ENCODE measurements at places on chromosomes 1 and 21. TPM values are rescaled to one million over a fixed set of nuclear protein-coding genes. Genes with fewer than 3 reads are reported as not detected.

DNA sequence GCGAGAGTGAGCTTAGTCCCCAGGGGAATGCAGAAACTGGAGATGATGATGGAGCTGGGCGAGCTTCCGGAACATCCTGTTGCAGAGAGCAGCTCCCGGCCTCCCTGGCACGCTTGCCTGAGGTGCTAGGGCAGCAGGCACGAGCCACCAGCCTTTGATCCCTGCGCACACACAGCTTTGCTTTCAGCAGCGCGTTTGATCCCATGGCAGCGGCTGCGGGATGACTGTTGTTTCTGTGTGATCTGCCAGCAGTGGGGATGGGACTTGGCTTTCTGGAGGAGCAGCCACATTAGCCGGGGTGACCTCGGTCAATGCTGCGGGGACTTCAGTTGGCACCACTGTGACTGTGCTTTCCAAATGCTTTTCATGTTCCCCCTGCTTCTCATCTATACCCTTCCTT, 193.2 kb downstream of the KAZN start:
- DNase-seq: no peak

GRCh38 chr1:206812471-206812870, 40.2 kb upstream of the IL10 start:
- DNase-seq: no peak

- no peak for DNase-seq
These were observed 7.2 kb upstream of the FBXO28 start for GRCh38 chr1:224106568-224107281.

- no peak for DNase-seq
These were observed 9.8 kb downstream of the MTOR start for GRCh38 chr1:11252538-11252937.

RNU1-1 gene
- polyA plus RNA-seq: not detected

IFI16 gene
- 69.5 TPM for polyA plus RNA-seq

NECTIN4 gene
- 5.0 TPM for polyA plus RNA-seq

TNFRSF18 gene
- polyA plus RNA-seq: 0.66 TPM

DNA sequence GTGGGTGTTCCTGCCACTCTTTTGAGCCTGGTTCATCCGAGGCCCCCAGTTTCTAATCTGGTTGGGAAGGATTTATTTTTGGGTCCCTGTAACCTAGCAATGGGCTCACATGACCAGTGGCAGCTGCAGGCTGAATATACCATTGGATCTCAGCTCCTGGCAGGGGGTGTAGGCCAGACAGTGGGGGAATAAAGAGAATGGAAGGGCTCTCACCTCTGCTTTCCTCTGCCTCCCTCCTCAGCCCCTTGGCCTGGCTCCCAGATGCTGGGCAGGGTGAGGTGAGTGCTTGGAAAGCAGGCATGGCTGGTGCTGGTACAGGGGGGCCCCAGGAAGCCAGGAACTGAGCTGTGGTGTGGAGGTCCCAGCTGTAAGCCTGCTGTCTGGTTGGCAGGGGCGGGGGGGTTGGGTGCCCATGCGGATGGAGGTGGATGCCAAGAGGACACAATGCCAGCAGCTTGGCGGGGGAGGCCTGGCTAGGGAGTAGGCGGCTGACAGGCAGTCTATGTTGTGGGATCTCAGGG, 3.6 kb upstream of the GPR61 start:
- DNase-seq: no peak

USF1 gene
- 54.5 TPM for polyA plus RNA-seq

EFCAB14 gene
- polyA plus RNA-seq: 94.6 TPM

GRCh38 chr1:227729881-227730629, 5.0 kb downstream of the JMJD4 start:
- DNase-seq: no peak

CTBS gene
- polyA plus RNA-seq: 25.1 TPM

AIM2 gene
- polyA plus RNA-seq: 0.30 TPM

SAMSN1 gene
- 5.3 TPM for polyA plus RNA-seq

GRCh38 chr1:159493354-159493753, 42.5 kb downstream of the OR10J5 start:
- no peak for DNase-seq

DNA sequence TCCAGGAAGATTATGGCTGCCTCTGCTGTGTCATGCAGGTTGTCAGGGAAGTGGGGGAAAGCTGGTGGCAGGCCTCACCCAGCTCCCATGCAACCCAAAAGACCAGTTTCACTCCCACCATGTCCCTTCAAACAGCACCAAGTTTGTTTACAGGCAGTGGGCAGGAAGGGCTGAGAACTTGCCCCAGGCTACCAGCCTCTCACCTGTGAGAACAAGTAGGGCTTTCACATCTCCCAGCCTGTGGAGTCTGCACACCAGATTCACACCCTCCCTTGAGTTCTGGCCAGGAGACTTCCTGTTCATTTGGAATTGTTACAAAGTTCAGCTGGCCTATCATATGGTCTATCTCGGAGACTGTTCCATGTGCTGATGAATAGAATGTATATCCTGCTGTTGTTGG, 27.8 kb downstream of the RPAP2 start:
- no peak for DNase-seq

RBM11 gene
- polyA plus RNA-seq: 4.5 TPM

DNA sequence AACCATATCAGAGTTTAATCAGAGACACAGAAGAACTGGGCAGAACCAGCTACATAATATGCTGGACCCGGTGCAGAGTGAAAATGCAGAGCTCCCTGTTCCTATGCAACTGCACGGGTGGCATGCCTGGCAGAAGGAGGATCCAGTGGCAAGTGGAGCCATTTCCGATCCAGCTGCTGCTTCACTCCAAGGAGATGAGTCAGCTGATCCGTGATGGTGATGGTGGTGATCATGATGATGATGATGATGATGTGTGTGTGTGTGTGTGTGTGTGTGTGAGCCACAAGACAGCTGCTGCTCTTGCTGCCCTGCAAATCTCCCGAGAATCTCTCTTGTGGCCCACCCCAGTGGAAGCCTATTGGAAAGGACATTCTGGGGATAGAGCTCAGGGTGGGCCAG, 133.0 kb downstream of the URB2 start:
- no peak for DNase-seq

JAM2 gene
- polyA plus RNA-seq: 11.8 TPM

TRIM62 gene
- 7.4 TPM for polyA plus RNA-seq

DNA sequence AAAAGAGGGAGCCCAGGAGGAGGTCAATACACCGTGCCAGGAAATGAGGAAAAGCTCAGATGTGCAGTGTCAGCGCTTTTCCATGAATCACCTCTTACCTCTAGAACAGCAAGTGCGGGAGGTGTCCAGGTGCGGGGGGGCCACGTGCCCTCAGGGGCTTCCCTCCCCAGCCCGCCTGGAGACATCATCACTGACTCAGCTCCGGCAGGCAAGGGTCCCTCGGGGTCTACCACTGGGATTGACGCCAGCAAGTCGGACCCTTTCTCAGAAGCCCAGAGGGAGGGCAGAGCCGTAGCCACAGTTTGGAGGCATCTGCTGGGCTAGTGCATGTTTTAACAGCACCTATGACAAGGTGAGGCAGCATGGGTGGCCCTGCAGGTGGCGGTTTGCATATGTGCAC, 67.4 kb upstream of the TRAPPC10 start:
- DNase-seq: no peak

DNA sequence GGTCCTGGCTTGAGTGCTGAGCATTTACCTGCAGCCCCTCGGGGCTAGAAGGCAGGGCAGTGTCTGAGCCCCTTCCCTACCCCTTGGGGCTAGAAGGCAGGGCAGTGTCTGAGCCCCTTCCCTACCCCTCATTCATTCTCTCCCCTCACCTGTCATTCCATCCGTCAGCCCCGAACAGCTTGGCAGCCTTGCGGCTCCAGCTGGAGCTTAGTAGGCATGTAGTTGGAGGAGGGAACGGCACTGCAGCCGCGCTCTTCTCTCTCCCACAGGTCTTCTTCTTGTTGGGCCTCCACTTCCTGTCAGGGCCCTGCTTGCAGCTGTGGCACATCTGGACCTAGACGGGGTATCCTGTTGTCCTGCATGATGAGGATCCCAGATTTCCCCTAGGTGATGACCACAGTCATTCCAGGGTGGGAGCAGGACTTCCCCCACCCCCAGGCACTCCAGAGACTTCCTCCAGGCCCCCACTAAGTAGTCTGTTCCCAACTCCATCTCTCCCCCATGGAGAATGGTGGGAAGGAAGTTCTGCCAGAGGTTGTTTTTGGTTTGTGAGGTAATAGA, 22.2 kb downstream of the MAPKAPK2 start:
- no peak for DNase-seq

KCNK1 gene
- 21.1 TPM for polyA plus RNA-seq

- no peak for DNase-seq
These were observed 28.8 kb downstream of the TAF5L start for GRCh38 chr1:229596925-229597699.

RHBG gene
- 10.0 TPM for polyA plus RNA-seq

UMODL1 gene
- polyA plus RNA-seq: 0.09 TPM

GRCh38 chr1:10629816-10630571, 155.2 kb downstream of the PEX14 start:
- DNase-seq: no peak

OLFML2B gene
- 11.8 TPM for polyA plus RNA-seq

DNA sequence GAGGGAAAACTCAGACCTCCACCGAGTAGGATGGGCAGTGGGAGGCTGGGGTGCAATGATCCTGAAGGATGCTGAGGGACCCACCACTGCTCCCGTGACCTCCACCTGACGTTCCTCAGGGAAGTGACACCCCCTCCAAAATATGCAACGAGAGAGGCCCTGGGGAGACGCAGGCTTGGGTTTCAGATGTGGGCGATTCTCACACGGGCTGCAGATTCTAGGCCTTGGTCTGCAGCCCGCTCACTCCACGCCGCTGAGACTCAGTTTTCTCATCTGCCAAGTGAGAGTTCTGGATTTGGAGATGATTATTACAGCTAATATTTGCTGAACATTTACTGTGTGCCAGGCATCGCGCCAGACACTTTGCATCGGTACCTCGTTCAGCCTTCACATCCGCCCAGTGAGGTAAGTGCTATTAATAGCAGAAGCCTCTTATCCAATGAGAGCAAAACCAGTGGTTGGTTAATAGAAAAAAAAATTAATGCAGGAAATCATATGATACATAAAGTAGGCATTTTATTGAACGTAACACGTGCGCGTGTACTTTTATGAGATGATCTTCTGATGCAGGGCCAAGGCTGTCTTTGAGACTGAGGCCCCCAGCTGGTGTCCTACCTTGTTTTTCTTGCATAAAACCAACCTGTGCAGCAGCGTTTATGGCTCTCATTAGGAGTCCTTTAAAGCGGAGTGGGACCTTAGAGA, 102.0 kb upstream of the RUNX3 start:
- DNase-seq: no peak

KRTAP10-10 gene
- not detected for polyA plus RNA-seq

DPM3 gene
- polyA plus RNA-seq: 49.8 TPM

DNA sequence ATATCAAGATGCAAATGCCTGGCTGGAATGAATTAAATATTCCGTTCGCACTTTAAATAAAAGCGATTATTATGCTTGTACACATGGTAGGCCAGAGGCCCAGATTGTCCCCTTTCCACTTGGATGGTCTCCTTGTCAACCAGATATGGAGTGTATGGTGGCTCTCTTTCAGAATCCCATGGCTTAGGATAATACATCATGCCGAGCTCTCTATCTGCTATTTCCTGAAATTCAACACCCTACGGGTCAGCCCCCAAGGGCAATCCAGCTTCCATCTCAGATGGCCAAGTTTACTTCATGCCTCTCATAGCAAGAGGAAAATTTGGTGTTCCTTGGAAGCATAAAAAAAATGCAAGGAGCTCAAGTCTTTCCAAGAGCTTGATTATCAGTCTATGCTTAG, 25.4 kb upstream of the FMO1 start:
- no peak for DNase-seq

PAFAH2 gene
- 20.0 TPM for polyA plus RNA-seq

SYT2 gene
- polyA plus RNA-seq: 3.0 TPM

DNA sequence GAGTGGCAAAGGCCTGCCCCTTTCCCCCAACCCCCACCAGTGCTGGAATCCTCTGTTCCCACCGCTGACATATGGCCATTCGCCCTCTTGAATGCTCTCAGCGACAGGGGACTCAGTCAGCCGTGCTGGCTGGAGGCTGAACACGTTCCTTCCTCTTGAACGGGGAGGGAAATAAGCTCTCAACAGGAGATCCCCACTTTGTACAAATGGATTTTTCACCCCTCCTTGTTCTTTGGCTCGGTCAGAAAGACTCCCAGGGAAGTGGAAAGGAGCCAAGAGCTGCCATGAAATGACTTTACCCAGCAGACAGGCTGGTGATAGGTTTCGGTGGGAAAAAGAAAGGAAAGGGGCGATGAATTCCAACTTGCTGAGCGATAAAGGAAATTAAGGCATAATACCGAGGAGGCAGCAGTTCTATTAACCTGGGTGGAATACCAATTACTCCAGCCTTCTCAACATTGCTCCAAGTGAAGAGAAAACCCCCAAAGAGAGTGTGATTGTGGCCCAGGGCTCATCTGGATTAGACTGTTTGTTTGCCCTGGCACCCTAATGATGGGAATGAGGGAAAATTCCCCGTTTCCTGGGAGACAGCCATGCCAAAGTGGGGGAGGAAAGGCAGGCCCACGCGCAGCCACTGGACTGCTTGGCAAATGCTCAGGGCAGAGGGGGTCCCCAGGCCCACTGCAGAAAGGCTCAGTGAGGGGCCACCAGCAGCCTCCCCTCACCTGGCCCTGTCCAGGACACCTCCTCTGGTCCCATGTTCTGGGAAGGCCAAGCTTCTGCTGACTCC, 23.9 kb downstream of the LRP8 start:
- no peak for DNase-seq

GRCh38 chr1:53578358-53578757, 119.2 kb downstream of the DMRTB1 start:
- no peak for DNase-seq

DNA sequence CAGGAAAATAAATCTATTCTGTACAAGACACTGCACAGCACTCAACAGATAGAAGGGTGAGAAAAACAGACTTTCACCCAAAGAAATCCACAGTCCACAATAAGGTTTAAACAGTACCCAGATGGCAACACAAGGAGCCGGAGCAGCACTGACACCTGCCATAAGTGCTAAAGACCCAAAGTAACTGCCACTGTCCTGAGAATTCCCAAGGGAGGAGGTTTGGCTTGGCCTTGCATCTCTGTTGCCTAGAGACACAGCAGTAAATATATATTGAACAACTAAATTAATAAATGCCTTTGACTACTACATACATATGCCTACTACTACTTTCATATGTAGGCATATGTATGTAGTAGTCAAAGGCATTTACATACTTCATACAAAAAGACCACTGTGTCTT, 68.0 kb downstream of the VAV3 start:
- no peak for DNase-seq

DNA sequence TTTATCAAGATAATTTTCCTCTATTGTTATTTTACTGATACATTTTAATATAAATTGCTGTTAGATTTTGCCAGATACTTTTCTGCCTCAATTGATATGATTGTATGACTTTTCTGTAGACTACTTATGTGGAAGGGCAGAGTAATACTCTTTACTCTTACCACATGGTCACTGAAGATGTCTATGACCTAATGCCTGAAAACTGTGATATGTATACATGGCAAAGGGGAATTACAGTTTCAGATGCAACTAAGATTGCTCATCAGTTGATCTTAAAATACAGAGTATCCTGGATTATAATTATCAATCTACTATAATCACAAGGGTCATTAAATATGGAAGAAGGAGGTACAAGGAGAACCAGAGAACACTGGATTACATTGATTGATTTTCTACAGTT, 1528.0 kb downstream of the BRINP3 start:
- no peak for DNase-seq

MORN1 gene
- 14.0 TPM for polyA plus RNA-seq

All from left renal pelvis (tissue), 4 donors.